ENCODE measurements at places on chromosomes 2 and 18.

GRCh38 chr2:85536479-85536878, 2.5 kb upstream of the MAT2A start:
- no peak for DNase-seq

DNA sequence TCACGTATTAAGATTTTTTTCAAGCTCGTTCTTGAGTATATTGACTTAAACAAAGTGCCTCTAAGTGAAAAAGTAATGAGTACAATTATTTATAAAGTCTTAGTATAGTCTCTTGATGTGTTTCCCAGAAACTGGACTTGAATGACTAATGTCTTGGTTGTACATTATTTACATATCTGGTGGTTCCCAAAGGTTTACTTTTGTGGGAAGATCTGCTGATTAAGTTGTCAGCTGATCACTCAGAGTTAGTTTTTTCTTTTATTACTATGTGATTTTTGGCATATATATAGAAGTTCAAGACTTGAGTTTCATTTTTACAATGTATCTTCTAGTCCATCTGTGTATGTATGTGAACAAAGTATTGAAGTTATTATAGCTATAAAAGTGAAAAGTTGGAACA, 29.5 kb downstream of the RNF144A start:
- DNase-seq = no peak

GRCh38 chr2:204896146-204896545, 350.9 kb downstream of the PARD3B start:
- no peak for DNase-seq

- DNase-seq = no peak
These were observed 4.3 kb downstream of the RAX start for GRCh38 chr18:59268721-59269562.

GRCh38 chr18:14025306-14025940, 106.8 kb downstream of the ZNF519 start:
- DNase-seq = no peak

GRCh38 chr2:147214914-147215313, 629.9 kb upstream of the ACVR2A start:
- DNase-seq = no peak

- no peak for DNase-seq
These were observed 202.3 kb downstream of the SPP2 start for GRCh38 chr2:234252772-234253171.

DNA sequence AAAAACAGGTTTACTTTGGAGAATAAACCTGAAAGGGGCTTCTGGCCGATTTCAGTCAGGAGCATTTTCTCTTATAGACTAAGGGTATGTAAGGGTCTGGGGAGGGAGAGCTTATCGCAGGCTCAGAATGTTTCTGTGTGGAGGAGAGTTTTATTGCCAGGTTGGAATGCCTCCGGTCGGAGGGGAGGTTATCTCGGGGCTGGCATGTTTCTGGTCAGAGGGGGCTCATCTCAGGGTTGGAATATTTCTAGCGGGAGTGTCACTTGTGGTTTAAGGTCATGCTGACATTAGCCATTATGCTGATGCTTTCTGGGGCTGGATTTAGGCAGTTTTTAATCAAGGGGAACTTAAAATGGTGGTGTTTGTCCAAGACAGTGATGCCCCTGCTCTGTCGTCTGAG, 333.6 kb downstream of the METTL4 start:
- DNase-seq = no peak

DNA sequence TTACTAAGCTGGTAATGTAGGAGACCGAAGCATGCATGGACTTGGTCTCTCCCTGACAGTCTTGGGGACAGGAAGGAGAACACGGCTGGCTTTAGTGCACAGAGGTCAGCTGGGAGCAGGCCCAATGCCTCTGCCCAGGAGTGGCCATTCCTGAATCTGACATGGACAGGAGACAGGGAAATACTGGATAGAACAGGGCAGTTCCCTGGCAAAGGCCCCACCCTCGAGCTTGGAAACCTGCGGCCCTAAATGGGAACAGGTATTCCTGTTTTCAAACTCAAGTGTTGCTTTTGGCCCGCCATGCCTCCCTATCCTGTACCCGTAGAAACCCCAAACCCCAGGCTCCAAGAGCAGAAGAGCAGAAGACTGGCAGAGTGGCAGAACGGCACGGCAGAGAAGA, 107.4 kb downstream of the ZNF516 start:
- no peak for DNase-seq

DNA sequence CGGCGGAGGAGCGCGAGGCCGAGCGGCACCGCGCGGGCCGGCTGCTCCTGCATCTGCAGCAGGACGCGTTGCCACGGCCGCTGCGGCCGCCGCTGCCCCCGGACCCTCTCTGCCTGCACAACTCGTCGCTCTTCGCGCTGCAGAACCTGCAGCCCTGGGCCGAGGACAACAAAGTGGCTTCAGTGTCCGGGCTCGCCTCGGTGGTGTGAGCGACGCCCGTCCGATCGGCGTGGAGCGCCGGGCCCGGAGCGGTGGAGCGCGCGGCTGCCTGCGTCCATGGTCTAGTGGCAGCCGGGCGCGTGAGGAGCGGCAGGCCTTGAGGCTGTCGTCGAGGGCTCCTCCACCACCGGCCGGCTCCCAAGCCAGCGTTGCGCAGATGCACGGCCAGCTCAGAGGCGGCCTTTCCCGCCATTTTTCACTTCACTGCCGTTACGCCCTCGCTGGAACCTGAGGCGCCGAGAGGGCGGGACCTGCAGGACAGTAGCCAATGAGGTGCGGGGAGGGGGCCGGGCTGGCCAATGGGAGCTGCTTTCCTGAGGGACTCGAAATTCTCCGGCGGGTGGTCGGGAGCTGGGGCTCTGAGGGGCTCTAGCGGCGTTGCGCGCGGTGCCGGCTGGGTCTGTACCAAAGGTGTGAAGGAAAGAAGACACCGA, 1.9 kb downstream of the TLX2 start:
- peak; percentile 35 for DNase-seq

GRCh38 chr2:144354953-144355352, 165.0 kb downstream of the ZEB2 start:
- DNase-seq = no peak

- DNase-seq = no peak
These were observed 48.8 kb downstream of the TMEM163 start for GRCh38 chr2:134669731-134670669.

DNA sequence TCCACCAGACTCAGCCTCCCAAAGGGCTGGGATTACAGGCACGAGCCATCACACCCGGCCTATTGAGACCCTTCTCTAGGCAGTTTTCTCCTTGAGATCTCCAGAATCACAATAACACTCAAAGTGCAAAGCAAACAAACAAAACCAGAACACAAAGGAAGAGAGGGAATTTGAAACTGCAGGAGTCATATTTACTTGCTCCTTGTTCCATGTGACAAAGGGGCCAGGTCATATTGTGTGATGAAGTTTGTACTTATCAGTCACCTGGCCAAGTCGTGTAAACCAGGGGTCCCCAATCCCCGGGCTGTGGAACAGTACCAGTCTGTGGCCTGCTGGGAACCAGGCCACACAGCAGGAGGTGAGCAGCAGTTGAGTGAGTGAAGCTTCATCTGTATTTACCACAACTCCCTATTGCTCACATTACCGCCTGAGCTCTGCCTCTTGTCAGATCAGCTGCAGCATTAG, 26.5 kb downstream of the SCYGR8 start:
- no peak for DNase-seq

DNA sequence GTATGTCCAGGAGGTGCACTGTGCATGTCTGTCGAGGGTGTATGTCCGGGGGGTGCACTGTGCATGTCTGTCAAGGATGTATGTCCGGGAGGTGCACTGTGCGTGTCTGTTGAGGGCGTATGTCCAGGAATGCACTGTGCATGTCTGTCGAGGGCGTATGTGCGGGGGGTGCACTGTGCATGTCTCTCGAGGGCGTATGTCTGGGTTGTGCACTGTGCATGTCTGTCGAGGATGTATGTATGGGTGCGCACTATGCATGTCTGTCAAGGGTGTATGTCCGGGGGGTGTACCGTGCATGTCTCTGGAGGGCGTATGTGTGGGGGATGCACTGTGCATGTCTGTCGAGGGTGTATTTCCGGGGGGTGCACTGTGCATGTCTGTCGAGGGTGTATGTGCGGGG, 249.3 kb upstream of the MYT1L start:
- DNase-seq = no peak

GRCh38 chr2:216857131-216857550, 2.7 kb downstream of the TNP1 start:
- no peak for DNase-seq

DNA sequence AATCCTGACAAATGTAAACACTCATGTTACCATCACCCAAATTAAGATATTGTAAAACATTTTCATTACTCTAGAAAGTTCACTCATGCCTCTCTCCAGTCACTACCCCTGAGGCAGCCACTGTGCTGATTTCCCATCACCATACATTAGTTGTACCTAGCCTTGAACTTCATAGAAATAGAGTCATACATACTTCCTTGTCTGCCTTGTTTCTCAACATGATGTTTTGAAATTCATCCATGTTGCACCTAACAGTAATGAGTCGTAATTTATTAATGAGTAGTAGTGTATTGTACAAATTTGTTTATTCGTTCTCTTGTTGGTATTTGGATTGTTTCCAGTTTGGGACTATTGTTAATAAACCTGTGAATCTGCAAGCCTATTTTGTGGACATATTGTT, 49.0 kb upstream of the TWSG1 start:
- no peak for DNase-seq

DNA sequence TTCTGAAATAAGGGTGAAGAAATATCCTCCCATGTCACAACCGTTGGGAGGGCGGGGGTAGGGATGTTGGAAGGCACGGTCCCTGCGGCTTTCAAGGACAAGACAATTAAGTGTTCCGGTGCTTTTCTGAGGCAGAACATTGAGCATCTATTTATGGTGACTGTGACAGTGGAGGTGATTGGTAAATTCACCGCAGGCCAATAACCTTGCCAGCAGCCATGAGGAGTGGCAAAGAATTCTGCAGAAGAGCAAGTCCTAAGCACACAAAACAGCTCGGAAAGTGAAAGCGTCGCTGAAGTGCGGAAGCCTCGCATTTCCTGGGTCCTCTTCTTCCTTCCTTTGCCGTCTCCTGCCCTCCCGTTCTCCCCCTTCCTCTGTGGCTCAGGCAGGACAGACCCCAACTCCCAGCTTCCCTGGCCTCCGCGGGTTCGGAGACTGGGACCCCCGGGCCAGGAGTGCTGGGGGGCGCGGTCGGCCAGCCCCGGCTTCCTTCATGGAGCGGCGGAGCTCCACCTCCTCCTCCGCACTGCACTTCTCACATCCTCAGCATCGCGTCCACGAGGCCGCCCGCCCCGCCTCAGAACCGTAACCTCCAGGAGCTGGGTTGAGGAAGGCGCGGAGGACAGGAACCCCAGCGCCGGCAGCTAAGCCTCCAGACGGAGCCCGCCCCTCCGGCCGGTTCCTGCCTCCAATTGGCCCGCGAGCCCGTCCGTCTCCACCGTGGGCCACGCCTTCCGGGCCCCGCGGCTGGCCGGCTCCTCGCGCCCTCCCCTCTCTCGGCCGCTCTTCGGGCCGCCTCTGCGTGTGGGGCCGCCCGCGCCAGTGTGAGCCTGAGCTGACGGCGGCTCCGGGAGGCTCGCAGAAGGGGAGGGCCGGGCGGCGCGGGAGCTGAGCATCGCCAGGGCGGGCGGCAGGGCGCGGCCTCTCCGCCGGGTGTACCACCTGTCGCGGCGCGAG, at the start of gene ME2:
Gene ME2, plus strand, starts transcription at position 774 of the 957 bp plus-strand sequence. CDS start 16,703 bp downstream, outside the sequence.
- peak; percentile 92 for DNase-seq

DNA sequence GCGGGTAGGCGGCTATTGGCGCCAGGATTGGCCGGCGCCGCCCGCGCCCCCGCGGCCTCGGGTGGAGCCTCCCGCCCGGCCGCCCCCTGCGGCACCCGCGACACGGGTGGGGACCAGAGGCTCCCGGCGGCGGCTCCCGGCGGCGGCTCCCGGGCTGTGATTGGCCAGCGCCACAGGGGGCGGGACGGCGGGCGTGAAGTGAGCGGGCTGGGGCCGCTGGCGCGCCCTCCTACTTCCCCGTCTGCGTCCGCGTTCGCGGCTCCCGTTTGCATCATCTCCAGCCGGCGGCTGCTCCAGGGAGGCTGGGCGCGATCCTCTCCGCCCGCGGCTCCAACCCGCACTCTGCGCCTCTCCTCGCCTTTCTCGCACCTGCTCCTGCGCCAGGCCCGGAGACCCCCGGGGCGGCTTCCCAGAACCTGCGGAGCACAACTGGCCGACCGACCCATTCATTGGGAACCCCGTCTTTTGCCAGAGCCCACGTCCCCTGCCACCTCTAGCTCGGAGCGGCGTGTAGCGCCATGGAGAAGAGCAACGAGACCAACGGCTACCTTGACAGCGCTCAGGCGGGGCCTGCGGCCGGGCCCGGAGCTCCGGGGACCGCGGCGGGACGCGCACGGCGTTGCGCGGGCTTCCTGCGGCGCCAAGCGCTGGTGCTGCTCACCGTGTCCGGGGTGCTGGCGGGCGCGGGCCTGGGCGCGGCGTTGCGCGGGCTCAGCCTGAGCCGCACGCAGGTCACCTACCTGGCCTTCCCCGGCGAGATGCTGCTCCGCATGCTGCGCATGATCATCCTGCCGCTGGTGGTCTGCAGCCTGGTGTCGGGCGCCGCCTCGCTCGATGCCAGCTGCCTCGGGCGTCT, at the start of gene SLC1A4:
Gene SLC1A4, plus strand, starts transcription at position 274 of the 856 bp plus-strand sequence. Its CDS starts 245 bp downstream, at position 519.
- DNase-seq = peak; percentile 86

GRCh38 chr2:120905298-120905697, 169.6 kb downstream of the GLI2 start:
- DNase-seq = no peak

- DNase-seq = no peak
These were observed 23.6 kb upstream of the CATIP start for GRCh38 chr2:218332920-218333645.

GRCh38 chr18:77346208-77346810, 96.7 kb downstream of the GALR1 start:
- no peak for DNase-seq

DNA sequence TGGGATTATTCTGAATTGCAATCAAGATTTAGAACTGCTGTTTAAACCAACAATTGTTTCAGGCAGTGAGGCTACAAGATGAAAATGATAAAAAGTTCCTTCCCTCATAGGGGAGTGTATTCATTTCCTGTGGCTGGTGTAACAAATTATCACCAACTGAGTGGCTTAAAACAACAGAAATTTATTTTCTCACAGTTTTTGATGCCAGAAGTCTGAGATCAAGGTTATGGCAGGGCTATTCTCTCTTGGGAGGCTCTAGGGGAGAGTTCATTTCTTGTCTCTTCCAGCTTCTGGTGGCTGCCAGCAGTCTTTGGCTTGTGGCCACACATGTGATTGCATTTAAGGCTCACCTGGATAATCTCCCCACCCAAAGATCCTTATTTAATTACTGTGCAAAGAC, 290.5 kb upstream of the ZSWIM2 start:
- no peak for DNase-seq

DNA sequence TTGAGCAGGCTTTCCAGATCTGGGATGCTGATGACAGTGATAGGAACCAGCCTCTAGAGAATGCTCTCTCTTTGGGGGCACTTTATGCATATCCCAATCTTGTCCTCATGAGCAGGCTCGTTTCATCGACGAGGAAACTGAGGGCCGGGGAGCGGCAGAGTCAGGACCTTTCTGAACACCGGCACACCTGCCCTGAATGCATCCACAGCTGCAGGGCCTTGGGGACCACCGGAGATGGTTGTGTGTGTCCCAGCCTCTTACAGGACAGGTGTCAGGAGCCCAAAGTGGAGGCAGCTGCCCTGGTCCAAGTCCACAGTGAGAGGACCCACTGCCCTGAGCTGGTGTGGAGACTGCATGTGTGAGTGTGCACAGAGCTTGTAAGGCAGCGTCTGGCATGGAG, 47.6 kb upstream of the FAHD2A start:
- no peak for DNase-seq

Data from posterior cingulate gyrus (tissue), 11 donors.